T-helper 17 cell (primary cell): ENCODE measurements at places on chromosomes 11 and 22. TPM values are rescaled to one million over a fixed set of nuclear protein-coding genes. Genes with fewer than 3 reads are reported as not detected.

The PGA5 gene
- not detected for total RNA-seq

The HIPK3 gene
- 64.1 TPM for total RNA-seq

GRCh38 chr11:45926001-45926401 is 3.5 kb downstream of the LARGE2 start:
- no peak for DNase-seq

GRCh38 chr11:46107780-46108179 is 13.5 kb downstream of the PHF21A start:
- no peak for DNase-seq

DNA sequence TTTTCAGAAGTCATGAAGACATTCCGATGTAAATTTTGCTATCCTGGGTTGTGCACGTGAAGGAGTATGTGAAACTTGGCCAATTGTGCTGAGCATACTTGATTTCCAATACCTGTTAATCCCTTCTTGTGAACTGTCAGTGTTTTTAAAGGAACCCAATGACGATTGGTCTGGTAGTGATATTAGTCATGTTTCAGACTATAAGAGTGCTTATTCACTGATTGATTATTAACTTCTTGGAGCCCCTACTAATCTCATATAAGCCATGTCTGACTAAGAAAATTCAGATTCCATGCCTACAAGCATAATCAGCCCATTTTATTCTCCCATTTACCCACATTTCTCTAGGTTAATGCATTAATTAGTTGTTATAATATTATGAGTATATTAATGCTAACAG is 330.8 kb upstream of the MTNR1B start:
- DNase-seq: no peak

- no peak for DNase-seq
Observed at GRCh38 chr11:23673366-23673765, 813.1 kb upstream of the CCDC179 start.

GRCh38 chr11:117792992-117793391 is 4.0 kb downstream of the DSCAML1 start:
- DNase-seq: no peak

GRCh38 chr22:20777420-20778177 is 3.7 kb downstream of the SERPIND1 start:
- DNase-seq: no peak

GRCh38 chr11:59706518-59707285 is 6.9 kb downstream of the OR10V1 start:
- no peak for DNase-seq

GRCh38 chr22:36351921-36352802 is 35.6 kb downstream of the MYH9 start:
- no peak for DNase-seq

- DNase-seq: no peak
Observed at GRCh38 chr11:118283756-118284350, 19.8 kb upstream of the MPZL2 start.

DNA sequence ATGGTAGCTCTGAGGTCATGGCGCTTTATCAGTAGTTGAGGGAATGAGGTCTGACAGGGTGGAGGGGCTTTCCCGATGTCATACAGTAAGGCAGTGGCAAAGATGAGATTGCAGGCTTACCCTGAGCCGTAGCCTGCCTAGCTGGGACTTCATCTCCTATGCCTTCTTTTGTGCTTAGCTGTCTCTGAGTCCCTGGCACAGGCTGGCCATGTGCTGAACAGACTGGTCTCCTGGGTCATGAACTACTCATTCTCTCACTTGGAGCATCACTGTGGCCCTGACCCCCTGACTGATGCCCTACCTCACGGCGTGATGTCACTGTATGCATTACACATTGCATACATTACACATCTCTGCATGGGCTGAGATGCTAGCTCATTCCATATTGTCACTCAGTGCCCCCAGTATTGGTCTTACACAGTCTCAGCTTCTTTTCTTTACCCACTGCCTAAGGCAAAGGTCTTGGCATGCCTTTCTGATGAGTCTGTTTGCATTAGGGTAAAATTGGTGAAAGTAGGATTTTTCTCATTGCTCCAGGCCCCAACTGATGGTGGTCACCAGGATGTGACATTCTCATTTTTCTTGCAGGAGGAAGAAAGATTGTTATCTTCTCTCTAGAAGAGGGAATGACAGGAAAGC is 389.4 kb upstream of the CADM1 start:
- no peak for DNase-seq

DNA sequence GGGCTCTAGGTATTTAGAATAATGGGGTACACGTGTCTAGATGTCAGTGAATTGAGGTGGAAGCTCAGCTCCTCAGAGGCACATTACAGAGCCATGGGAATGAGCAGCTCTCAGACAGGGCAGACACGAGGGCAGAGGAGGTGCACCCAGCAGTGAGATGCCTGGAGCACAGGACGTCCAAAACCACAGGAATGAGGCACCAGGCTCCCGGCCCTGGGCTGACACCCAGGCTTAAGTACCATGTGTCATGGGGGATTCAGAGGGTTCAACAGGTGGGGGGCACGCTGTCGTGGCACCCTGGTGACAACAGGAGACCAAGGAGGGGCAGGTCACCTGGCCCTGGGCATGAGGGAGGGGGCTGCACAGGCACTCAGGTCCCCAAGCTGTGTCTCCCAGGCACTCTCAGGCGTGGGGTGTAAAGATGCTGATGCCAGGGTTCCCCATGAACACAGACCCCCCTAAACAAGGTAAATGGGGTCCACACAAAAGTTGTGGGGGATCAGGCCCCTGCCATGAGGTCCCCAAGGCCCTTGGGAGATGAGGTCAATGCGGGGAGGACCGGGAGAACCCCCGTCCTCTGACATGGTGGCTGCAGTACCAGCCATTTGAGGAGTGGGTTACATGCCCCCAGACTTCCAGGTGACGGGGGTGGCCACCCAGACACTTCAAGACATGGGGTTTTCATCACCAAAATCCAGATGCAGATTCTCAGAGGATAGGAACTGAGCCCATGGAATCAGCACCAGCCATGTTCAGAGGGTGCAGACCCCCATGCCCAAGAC is 5.6 kb upstream of the SYT8 start:
- no peak for DNase-seq

DNA sequence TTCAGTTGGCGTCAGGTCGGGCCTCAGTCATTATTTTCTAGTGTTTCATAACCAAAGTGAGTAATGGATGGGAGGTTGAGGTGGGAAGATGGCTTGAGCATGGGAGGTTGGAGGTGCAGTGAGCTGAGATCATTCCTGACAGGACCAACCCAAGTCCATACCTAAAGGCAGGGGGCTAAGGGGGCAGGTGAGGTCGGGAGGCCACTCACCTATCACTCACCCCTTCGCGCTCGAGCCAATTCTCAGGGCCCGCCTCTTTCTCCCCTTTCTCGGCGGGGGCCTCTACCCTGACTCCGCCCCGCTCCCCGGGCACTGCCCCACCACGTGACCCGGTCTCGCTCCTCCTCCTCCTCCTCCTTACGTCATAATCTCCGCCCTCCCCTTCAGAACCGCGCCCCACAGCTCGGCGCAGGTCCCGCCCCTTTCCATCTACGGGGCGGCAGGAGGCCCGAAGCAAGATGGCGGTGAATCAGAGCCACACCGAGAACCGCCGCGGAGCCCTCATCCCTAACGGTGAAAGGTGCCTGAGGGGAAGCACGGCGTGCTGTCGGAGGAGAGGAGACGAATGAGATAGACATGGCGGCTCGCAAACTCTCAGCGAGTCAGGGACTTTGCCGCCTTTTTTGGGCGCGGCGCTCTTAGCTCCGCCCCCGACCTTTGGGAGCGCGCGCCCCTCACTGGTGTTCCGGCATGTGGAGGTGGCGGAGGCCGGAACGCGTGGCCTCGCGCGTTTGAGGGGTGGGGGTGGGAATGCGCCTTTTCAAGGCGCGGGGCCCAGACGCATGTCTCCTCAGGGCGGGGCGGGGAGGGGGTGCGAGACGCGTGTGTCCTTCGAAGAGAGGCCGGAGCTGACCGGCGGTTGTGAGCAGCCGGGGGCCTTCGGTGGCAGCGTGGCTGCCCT is at the start of gene WBP2NL:
Gene WBP2NL, plus strand, starts transcription at position 428 of the 901 bp plus-strand sequence. Its CDS starts 31 bp downstream, at position 459.
- DNase-seq: peak; percentile 82

DNA sequence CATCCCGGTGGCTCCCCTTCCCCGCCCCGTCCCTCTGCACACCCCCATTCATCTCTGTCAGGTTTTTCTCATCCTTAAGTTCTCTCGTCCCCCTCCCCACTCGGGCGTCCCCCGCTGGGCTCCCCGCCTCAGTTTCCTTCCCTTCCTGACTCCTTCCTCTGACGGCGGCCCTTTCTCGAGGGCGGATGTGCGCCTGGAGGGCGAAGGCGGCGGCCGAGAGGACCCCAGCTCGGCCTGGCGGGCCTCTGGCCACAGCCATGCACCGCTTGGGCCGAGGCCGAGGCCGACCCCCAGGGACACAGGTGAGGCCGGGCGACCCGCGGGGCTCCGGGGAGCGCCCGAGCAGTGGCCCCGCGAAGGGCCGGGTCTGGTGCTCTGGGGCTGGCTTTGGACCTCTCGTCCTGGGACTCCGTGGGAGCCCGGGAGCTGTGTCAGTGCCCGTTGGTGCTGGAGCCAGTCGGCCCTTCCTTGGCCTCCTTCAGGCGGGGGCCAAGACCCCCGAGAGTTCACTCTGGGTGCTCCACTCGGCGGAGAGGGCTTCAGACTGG is 2.9 kb downstream of the PHLDB1 start:
- DNase-seq: no peak
